Activated T-helper 2 cell treated with anti-CD3 and anti-CD28 coated beads, Interferon-gamma antibody, Interleukin-2, Interleukin-4, amounts not matched to agents 10 μg/mL and 5 μg/mL and 100 μg/mL, durations not matched to agents 14 hours and 24 hours and 36 hours (primary cell): ENCODE measurements at places on chromosomes 1 and 21. TPM values are rescaled to one million over a fixed set of nuclear protein-coding genes. Genes with fewer than 3 reads are reported as not detected.

GRCh38 chr1:172273647-172274396, 146.7 kb upstream of the C1orf105 start:
- no peak for DNase-seq

TXNIP gene
- total RNA-seq: 37.8 and 39.1 TPM in 2 replicates

LRRC38 gene
- total RNA-seq: not detected in 2 replicates

GRCh38 chr21:45129189-45129923, 55.0 kb downstream of the ADARB1 start:
- no peak for DNase-seq

KCNK2 gene
- not detected in 2 replicates for total RNA-seq

CA6 gene
- total RNA-seq: 0.37 and 0.41 TPM in 2 replicates

DNA sequence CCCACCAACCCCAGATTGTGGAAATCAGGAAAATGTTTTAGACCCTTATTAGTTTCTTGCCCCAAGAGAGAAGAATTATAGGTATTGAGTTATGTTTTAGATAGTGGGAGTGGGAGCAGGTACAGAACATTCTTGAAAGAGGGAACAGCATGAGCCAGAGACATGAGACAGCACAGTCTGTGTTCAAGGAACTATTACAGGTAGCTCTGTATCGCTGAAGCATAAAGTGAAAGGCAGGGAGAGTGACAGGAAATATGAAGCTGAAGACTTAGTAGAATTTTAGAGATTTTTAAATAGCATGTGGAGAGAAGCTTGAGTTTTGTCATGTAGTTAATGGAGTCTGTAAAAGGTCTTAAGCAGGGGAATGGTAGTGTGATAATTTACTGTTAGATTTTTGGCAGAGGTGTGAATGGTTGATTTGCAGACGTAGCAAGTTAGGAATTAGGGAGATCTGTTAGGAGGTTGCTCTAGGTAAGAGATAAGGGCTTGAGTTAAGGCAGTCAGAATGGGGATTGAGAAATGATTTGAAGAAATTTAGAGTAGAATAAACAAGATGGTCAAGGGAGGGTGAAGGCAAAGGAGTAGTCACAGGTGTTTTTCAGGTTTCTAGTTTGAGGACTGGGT, 11.6 kb downstream of the SUCO start:
- no peak for DNase-seq
